ENCODE measurements at places on chromosomes 7 and 10. TPM values are rescaled to one million over a fixed set of nuclear protein-coding genes. Genes with fewer than 3 reads are reported as not detected.

GRCh38 chr7:155935726-155936125 lies 123.5 kb upstream of the SHH start:
- H3K4me1 ChIP-seq = peaks cover 8% of the 10 kb centered on the region
- peaks cover 11% of the 10 kb centered on the region for H3K27me3 ChIP-seq

Gene TMEM140
- total RNA-seq = 26.4 TPM

Gene DEPP1
- total RNA-seq = 1.4 TPM

GRCh38 chr10:44933451-44934321 lies 22.5 kb downstream of the TMEM72 start:
- H3K4me1 ChIP-seq = peaks cover 6% of the 10 kb centered on the region
- no peak overlapping the region for H3K27ac ChIP-seq
- no peak overlapping the region for H3K4me3 ChIP-seq
- no peaks in the 10 kb centered on the region for H3K27me3 ChIP-seq
- H3K36me3 ChIP-seq = no peaks in the 10 kb centered on the region
- DNase-seq = no peak

Gene IQUB
- total RNA-seq = not detected

Gene ASIC3
- 14.4 TPM for total RNA-seq

Gene CYP3A5
- total RNA-seq = not detected

Gene SPDYE2B
- not detected for total RNA-seq

DNA sequence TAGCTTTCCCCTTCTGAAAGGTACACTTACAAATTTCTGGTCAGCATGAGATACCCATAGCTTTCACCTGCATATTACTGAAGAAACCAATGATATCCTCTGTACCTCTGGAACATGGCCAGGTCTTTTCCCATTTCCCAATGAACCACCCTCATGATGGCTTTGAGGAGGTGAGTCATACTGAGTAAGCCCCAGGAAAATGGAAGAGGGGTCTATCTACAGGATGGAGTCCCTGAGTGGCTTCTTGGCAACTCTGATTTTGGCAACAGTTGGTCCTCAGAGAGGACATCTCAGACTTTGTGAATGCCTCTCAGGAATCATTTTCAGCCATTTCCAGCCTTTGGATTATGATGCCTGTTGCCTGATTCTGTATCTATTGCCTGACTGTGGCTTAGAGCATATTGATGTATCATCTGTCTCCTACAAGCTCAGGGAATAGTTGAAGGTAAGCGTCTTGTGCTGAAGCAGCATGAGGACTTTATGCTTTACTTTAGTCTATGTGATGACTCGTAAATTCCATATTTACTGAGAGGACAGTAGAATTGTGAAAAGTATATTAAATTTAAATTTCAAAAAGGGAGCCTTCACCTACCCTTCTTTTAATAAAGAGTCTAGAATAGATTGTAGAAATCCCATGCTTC lies 84.7 kb upstream of the DKK1 start:
- no peak overlapping the region for H3K27ac ChIP-seq
- no peak overlapping the region for H3K4me3 ChIP-seq
- no peak for DNase-seq
- peaks cover 11% of the 10 kb centered on the region for H3K27me3 ChIP-seq
- H3K4me1 ChIP-seq = peaks cover 9% of the 10 kb centered on the region

Gene WNT2
- not detected for total RNA-seq

- peak; percentile 81 for DNase-seq
- peak overlapping the region; percentile 44 for H3K4me3 ChIP-seq
- H3K27me3 ChIP-seq = peaks cover 3% of the 10 kb centered on the region
- H3K27ac ChIP-seq = no peak overlapping the region
Measured at GRCh38 chr10:8242295-8242872, 187.9 kb downstream of the GATA3 start.

Gene HOXA3
- not detected for total RNA-seq

- no peaks in the 10 kb centered on the region for H3K4me1 ChIP-seq
- no peaks in the 10 kb centered on the region for H3K36me3 ChIP-seq
- H3K4me3 ChIP-seq = no peak overlapping the region
- no peak overlapping the region for H3K27ac ChIP-seq
Measured at GRCh38 chr7:122384528-122384927, 80.0 kb upstream of the FEZF1 start.

GRCh38 chr10:44950326-44951225 lies 9.0 kb upstream of the RASSF4 start:
- no peak overlapping the region for H3K27ac ChIP-seq
- DNase-seq = no peak
- H3K4me3 ChIP-seq = no peak overlapping the region
- H3K27me3 ChIP-seq = no peaks in the 10 kb centered on the region
- H3K4me1 ChIP-seq = peaks cover 14% of the 10 kb centered on the region
- H3K36me3 ChIP-seq = no peaks in the 10 kb centered on the region

Gene LRIT1
- not detected for total RNA-seq

Gene CXCL12
- not detected for total RNA-seq

DNA sequence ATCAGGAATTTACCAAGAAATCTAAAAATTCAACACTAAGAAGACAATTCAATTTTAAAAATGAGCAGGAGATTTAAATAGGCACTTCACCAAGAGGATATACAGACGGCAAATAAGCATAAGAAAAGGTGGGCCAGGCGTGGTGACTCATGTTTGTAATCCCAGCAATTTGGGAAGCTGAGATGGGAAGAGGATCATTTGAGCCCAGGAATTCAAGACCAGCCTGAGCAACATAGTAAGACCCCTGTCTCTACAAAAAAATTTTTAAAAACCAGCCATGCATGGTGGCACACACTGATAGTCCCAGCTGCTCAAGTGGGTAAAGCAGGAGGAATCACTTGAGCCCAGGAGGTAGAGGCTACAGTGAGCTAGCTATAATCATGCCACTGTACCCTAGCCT lies 3.5 kb upstream of the AKR1D1 start:
- peaks cover 4% of the 10 kb centered on the region for H3K27me3 ChIP-seq
- no peaks in the 10 kb centered on the region for H3K36me3 ChIP-seq
- H3K27ac ChIP-seq = no peak overlapping the region
- no peak overlapping the region for H3K4me3 ChIP-seq

Gene TMEM130
- total RNA-seq = 2.0 TPM

GRCh38 chr10:79242620-79243152 lies 104.6 kb upstream of the PPIF start:
- no peaks in the 10 kb centered on the region for H3K27me3 ChIP-seq
- DNase-seq = peak; percentile 80
- H3K4me3 ChIP-seq = peak overlapping the region; percentile 82
- H3K36me3 ChIP-seq = no peaks in the 10 kb centered on the region

GRCh38 chr10:5484205-5484604 lies 15.2 kb downstream of the CALML5 start:
- H3K36me3 ChIP-seq = no peaks in the 10 kb centered on the region
- no peak overlapping the region for H3K27ac ChIP-seq
- no peaks in the 10 kb centered on the region for H3K27me3 ChIP-seq
- no peaks in the 10 kb centered on the region for H3K4me1 ChIP-seq
- no peak overlapping the region for H3K4me3 ChIP-seq

Gene SPDYE11
- not detected for total RNA-seq

- H3K4me1 ChIP-seq = no peaks in the 10 kb centered on the region
- no peaks in the 10 kb centered on the region for H3K36me3 ChIP-seq
- no peak overlapping the region for H3K4me3 ChIP-seq
- no peak for DNase-seq
- no peaks in the 10 kb centered on the region for H3K27me3 ChIP-seq
Measured at GRCh38 chr7:83814480-83814879, 165.5 kb upstream of the SEMA3E start.

Gene HPS6
- total RNA-seq = 14.0 TPM

DNA sequence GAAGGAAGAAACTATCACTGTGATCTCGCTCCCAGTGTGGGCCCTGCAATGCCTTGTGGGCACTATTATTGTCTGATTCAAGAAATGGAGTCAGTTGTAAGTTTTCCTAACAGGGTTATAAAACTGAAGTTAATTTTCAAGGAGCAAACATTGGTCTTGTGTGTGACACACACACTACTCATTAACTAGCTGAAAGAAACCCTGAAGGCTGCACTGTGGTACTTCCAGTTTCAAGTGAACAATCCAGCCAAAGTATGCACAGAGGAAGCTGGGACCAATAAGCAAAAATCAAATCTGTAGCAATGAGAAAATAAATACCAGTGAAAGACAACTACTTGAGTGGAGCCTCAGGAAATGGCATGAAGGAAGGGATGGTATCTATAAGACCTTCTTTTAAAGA lies 506.6 kb upstream of the POT1 start:
- H3K4me1 ChIP-seq = no peaks in the 10 kb centered on the region
- no peaks in the 10 kb centered on the region for H3K27me3 ChIP-seq
- no peak for DNase-seq

DNA sequence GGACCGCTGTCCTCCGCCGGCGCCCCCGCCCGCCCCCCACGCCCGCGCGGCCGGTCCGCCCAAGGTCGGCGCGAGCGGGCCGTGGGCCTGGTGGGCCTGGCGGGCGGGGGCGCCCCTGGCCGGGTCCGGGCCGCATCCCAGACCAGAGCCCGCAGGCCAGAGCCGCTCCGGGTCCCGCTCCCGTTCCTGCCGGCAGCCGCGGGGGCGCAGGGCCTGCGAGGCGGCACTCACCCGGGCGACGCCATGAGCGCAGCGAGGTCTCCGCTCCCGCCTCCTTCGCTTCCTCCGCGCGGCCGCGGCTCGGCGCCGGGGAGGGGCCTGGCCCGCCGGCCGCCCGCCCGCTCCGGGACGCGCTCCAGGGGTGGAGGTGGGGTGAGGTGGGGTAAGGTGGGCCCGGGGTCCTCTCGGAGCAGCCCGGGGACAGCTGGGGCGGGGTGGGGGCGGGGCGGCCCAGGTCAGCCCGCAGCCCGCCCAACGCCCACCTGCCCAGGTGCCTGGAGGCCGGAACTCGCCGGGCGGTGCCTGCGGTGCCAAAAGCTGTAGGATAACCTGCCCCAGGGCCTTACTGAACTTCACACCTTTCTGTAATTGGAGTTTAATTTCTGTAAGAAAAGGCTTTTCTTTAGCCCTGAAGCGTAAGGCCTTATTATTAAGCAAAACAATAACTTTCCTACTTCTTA lies at the start of gene URGCP:
Gene URGCP, minus strand, starts transcription at position 266 of the 680 bp plus-strand sequence. Its CDS starts 21 bp downstream, at position 245.
- peak; percentile 70 for DNase-seq
- H3K4me3 ChIP-seq = peak within 1 kb of the TSS; percentile 95
- no peaks in the 10 kb centered on the region for H3K27me3 ChIP-seq
- peak within 1 kb of the TSS; percentile 97 for H3K27ac ChIP-seq

Gene NPTX2
- total RNA-seq = not detected

GRCh38 chr7:134016223-134016941 lies 110.8 kb upstream of the LRGUK start:
- H3K36me3 ChIP-seq = no peaks in the 10 kb centered on the region
- no peak overlapping the region for H3K27ac ChIP-seq
- H3K4me3 ChIP-seq = no peak overlapping the region
- H3K4me1 ChIP-seq = no peaks in the 10 kb centered on the region
- no peaks in the 10 kb centered on the region for H3K27me3 ChIP-seq
- DNase-seq = no peak

DNA sequence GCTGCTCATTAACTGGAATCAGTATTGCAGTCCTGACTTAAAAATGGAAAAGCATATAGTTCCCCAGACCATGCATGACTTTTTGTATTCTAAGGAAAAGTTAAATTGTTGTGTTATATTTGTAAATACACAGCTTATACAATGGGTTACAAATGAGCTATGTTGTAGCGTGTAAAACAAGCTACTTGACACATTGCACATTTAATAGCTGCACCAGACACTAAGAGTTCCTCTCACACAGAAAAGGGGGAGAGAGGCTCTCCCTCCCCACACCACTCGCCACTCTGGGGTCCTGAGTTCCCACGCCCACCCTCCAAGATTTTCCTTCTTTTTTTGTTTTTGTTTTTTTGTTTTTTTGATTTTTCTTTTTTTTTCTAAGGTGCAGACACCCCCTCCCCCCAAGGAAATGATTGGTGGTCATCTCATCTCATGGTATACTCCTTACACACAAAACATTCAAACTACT lies 6.3 kb downstream of the KLF6 start:
- H3K4me1 ChIP-seq = peaks cover 80% of the 10 kb centered on the region
- H3K27ac ChIP-seq = peak overlapping the region; percentile 96
- H3K36me3 ChIP-seq = peaks cover 78% of the 10 kb centered on the region
- peak overlapping the region; percentile 97 for H3K4me3 ChIP-seq
- DNase-seq = no peak

DNA sequence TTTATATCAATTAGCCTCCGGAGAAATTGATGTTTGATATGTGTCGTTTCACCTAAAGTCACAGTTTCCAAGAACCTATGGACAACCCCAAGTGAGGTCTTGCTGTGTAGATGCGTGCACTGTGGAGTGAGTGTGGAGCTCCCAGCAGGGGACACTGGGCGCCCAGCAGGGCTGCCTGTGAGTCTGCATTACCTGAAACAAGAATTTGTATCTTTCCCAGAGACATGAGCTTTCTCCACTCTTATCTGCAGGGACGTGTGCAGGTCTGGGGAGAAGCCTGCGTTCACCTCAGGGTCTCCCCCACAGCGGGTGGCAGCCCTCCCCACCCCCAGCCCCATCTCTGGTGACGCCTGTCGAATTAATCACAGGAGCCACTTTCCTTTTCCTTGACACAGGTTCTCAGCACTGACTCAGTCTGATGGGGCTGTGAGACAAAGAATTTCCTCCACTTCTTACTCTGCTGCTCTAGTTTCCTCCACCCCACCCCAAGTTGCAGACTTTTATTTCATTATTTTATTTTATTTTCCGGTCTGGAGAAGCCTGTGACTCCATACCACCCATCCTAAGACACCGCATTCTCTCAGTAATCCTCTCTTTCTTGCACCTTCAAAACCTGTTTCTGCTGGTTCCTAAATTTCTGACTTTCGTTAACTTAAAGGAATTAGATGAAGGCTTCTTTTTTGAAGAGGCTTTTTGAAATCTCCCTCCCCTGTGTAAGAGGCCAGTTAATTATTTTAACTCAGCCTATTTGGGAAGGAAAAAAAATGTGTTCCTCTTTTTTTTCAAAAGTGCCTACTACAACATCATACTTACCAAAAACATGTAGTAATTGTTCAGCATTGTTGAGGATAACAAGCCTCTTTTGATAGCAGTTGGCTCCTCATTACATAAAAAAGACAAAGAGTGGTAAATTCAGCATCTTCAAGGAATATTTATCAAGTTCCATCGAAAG lies 17.0 kb upstream of the INSIG1 start:
- peak overlapping the region; percentile 39 for H3K27ac ChIP-seq
- no peak for DNase-seq
- peaks cover 59% of the 10 kb centered on the region for H3K4me1 ChIP-seq
- H3K4me3 ChIP-seq = peak overlapping the region; percentile 4
- H3K36me3 ChIP-seq = no peaks in the 10 kb centered on the region
- peaks cover 19% of the 10 kb centered on the region for H3K27me3 ChIP-seq

- DNase-seq = peak; percentile 52
- no peak overlapping the region for H3K27ac ChIP-seq
- H3K4me3 ChIP-seq = peak overlapping the region; percentile 22
- no peaks in the 10 kb centered on the region for H3K4me1 ChIP-seq
Measured at GRCh38 chr10:117442944-117443685, 67.9 kb upstream of the PDZD8 start.

GRCh38 chr10:132626761-132627665 lies 89.4 kb downstream of the INPP5A start:
- H3K4me3 ChIP-seq = no peak overlapping the region
- peaks cover 1% of the 10 kb centered on the region for H3K36me3 ChIP-seq
- no peak overlapping the region for H3K27ac ChIP-seq
- no peak for DNase-seq
- peaks cover 21% of the 10 kb centered on the region for H3K4me1 ChIP-seq
- H3K27me3 ChIP-seq = no peaks in the 10 kb centered on the region

Data from activated T-cell treated with anti-CD3 and anti-CD28 coated beads, Interleukin-2, amount 50 U/mL, for 72 hours (primary cell).